ENCODE measurements at places on chromosomes 16 and 17. TPM values are rescaled to one million over a fixed set of nuclear protein-coding genes. Genes with fewer than 3 reads are reported as not detected.

DNA sequence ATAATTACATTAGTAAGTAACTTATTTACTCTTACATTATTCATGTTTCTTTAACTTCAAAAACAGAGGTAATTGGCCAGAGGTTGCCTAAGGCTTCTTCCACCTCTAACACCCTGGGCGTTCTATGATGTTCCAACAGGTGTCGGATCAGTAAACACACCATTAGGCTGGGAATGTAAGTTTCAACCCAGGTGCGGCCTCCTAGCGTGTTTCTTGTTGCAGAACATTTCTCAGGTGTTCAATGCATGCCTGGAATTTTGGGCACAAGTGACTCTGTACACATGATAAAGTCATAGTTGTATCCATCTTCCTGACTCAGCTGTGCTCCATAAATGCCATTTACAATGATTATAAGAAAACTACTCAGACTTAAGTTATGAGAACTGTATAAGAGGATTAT is 1.0 kb downstream of the KRTAP2-2 start:
- no peak for DNase-seq

- DNase-seq, result no peak
Observed at GRCh38 chr17:15092762-15093161, 172.4 kb downstream of the PMP22 start.

NMT1 gene
- 103 TPM for total RNA-seq

MARF1 gene
- total RNA-seq, result 3.2 TPM

DNA sequence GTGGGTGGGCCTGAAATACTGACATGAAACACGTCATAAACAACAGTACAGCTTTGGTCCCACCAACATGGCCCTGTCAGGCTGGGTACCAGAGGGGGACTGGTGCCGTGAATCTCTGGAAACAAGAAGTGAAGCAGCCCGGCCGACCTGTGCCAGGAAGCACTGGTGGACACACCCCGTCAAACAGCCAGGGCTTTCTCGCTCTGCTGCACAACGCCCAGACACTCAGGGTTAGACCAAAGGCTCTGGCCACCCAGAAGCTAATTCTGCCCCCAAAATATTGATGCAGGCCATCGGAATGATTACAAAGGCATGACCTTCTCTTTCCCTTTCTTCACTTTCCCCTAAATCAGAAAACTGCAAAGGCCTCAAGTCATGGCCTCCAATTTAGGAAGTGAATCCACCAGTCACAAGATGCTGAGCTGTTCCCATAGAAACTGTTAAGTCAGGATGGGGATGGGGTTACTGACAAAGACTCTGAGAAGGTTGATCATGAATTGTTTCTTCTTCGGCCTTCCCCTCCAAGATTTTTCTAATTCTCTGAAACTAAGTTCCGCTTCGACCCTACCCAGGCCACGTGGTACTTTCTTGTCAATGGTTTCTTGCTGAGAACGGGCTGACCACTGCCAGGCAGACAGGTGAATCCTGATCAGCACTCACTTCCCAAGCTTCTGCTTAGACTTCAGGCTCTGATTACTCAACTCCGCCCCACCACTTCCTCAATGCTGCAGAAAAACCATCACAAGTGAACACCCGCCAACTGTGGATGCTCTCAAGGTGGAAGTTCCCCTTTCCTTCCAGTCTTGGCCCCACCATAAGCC is 6.7 kb downstream of the PITPNA start:
- DNase-seq, result no peak

GRCh38 chr17:69533481-69534234 is 119.2 kb downstream of the MAP2K6 start:
- DNase-seq, result no peak

DNA sequence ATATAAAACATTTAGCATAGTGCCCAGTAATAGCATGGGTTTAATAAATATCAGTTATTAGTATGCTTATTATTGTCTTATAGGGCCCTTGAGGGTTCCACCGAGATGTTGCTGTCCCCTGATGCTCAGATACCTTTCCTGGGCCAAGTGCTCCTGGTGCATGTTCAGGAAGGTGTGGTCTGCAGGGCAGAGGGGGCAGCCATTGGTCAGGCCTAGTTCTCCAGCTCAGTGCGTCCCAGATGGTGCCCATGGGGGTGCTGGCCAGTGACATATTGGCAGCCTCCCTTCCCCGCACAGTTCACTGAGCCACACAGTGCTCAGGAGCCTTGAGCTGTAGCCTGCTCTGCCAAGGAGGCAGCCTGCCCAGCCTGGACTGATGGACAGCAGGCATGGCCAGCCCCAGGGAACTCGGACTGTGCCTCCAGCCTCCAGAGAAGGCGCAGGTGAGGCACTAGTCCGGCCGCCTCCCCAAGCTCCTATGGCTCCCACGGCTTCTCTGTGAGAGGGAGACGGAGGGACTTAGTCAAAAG is 7.7 kb upstream of the GRIN2A start:
- DNase-seq, result no peak

- no peak for DNase-seq
Observed at GRCh38 chr17:48800626-48801217, 16.3 kb downstream of the TTLL6 start.

TNFRSF13B gene
- total RNA-seq, result not detected

GRCh38 chr16:74601126-74601871 is 5.6 kb downstream of the GLG1 start:
- no peak for DNase-seq

DNA sequence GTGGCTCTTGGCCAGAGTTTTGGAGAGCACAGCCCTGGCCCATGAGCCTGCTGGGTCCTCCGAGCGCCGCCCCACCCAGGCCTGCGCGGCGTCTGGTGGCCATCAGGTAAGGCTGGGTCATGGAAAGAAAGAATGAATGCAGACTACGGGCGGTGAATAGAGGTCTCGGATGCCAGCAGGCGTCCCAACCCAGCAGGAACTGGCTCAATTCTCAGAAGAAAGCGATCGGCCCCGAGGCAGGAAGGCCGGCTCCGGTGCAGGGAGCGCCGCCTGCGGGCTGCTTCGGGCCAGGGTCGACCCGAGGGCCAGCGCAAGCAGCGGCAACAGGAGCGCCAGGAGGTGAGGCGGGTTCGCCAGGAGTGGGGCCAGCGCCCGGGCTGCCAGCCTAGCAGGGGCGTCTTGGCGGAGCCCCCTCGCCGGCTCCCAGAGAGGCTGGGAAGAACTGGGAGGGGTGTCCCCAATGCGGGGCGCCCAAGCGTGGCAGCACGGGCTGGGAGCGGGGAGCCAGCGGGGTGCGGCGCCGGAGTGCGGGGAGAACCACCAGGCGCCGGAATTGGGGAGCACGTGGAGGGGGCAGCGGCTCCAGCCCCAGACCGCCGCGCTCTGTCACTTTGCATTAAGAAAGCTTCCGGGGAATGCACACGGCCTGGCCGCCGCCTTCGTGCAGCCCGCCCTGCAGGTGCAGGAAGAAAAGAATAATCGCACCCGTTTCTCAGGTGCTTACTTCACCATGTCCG is 7.1 kb upstream of the TMC5 start:
- peak; percentile 23 for DNase-seq

- DNase-seq, result no peak
Observed at GRCh38 chr17:13562271-13562800, 39.4 kb downstream of the HS3ST3A1 start.

C17orf50 gene
- total RNA-seq, result not detected

DNA sequence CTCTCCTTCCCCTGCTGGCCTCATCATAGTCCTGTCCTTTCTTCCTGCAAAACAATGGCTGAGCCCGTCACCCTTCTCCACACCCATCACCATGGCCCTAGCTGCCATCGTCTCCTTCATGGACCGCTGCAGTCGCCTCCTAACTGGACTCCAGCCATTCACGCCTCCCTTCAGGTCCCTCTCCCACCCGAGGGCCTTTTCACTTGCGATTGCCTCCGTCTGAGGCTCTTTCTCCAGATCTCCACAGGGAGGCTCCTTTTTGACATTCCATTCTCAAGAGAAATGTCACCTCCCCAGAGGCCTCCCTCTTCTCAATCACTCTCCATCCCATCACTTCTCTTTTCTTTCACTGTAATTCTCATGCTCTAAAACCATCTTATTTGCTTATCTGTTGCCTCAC is 23.5 kb downstream of the GSG1L start:
- DNase-seq, result no peak

DNA sequence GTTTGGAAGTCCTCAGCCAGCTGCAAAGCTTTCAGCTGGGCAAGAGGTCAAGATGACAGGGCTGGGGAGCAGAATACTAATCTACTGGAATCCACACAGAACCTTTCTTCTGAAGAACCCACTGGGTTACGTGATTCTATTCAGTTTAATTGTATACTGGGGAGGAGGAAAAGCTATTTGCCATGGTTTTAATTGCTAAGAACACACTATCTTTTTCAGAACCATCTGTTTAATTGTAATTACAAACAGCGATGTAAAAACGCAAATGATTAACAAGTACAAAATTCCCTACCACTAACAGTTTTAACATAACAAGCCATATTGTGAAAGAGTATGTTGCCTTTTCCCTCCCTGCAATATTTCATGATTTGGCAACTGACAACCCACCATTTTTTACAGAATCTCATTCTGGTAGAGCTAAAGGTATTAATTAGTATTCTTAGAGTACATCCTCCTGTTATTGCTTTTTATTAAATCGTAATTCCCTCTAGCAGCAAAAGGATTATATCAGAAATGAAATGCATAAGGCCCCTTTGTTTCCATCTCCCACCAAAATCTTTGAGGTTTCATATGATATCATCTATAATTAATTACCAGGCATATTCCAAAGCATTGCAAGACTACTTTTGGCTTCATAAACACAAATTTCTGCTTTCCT is 12.1 kb downstream of the HYDIN start:
- no peak for DNase-seq

OR1F1 gene
- total RNA-seq, result not detected

DNA sequence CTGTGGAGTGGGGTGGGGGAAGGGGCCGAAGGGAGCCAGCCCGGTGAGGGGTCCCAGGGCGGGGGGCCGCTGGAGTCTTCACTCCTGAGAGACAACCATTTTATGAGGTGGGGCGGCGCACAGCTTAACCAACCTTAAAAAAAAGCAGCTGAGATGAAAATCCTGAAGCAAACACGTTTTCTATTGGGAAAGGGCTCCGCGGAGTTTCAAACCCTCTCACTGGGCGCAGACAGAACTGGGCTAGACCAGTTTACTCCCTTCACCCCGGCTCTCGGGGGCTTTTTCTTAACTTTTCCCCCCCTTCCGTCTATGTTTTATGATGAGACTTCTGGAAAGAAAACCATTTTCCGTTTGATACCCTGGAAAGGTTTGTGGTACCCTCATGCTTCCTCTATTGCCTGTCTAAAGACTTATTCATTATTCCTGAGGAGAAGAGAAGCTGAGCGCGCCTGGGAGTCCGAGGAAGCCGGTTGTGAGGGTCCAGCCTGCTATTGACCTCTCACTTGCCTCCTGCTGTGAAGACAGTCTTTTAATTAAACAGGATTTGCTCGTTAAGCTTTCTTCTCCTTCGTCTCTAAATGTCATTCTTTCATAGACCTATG is 482 bp upstream of the SSH2 start:
- no peak for DNase-seq

SLC5A10 gene
- not detected for total RNA-seq

GRCh38 chr17:82687375-82687861 is 11.1 kb downstream of the RAB40B start:
- DNase-seq, result no peak

KRTAP2-2 gene
- not detected for total RNA-seq

GRCh38 chr17:49858796-49859195 is 10.9 kb upstream of the TAC4 start:
- peak; percentile 54 for DNase-seq

DNA sequence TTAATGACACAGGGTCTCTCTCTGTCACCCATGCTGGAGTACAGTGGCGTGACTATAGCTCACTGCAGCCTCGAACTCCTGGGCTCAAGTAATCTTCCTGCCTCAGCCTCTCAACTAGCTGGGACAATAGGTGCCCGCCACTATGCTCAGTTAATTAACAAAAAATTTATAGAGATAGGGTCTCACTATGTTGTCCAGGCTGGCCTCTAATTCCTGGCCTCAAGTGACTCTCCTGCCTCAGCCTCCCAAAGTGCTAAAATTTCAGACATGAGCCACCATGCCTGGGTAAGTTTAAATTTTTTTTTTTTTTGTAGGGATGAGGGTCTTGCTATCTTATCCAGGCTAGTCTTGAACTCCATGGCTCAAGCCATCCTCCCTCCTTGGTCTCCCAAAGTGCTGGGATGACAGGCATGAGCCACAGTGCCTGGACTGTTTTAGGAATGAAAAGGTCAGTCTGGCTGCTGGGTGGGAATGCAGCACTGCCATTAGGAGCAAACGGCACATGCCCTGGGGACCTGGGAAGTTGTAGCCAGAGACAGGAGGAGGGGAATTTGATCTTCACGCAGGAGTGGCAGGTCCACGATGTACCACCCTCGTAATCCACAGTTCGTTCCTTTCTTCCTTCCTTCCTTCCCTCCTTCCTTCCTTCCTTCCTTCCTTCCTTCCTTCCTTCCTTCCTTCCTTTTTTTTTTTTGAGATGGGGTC is 106.7 kb downstream of the HAPSTR1 start:
- no peak for DNase-seq

KRTAP17-1 gene
- not detected for total RNA-seq

GRCh38 chr16:84312783-84313382 is 18.2 kb downstream of the WFDC1 start:
- DNase-seq, result no peak

DPEP2 gene
- total RNA-seq, result not detected
